ENCODE measurements at places on chromosomes 5 and 9.

DNA sequence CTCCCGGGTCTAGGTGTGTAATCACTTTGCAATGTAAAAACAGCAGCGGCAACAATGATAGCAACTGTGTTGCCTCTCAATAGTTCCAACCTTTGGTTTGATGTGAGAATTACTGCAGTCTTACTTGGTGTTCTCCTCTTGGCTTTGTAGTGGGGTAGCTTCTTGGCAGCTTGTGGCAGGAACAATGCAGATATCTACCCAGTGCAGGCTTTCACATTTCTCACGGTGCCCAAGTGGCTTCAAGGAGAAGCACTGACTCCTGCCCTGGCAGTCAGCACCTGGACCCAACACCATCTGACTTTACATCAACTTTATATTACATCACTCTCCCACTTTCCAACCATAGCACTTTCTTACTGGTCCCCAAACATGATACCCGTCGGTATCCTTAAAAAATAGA lies 28.4 kb upstream of the TIFAB start:
- no peak for DNase-seq

GRCh38 chr9:135416664-135417290 lies 62.8 kb upstream of the PPP1R26 start:
- no peak for DNase-seq

- DNase-seq, result no peak
Observed at GRCh38 chr9:121160025-121160424, 41.6 kb downstream of the RAB14 start.

GRCh38 chr9:72540348-72540873 lies 19.0 kb downstream of the TMC1 start:
- DNase-seq, result no peak

DNA sequence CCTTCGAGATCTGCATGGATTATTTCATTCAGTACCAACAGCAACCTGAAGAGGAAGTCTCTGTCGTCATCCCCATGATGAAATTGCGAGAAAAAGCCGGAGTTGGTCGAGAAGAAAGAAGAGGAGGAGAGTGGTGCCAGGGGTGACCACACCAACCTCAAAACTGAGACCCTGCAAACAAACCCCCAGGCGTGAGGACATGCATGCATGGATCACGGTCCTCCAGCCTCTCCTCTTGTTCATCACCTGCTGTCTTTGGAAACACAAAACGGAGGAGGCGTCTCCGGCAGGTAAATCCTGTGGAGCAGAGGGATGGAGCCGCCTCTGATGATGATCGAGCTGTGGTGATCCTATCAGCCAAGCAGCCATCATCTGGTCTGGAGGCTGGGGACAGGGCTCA lies 114.4 kb upstream of the IRX2 start:
- DNase-seq, result no peak
